ENCODE measurements at places on chromosomes 5 and 9. TPM values are rescaled to one million over a fixed set of nuclear protein-coding genes. Genes with fewer than 3 reads are reported as not detected.

DNA sequence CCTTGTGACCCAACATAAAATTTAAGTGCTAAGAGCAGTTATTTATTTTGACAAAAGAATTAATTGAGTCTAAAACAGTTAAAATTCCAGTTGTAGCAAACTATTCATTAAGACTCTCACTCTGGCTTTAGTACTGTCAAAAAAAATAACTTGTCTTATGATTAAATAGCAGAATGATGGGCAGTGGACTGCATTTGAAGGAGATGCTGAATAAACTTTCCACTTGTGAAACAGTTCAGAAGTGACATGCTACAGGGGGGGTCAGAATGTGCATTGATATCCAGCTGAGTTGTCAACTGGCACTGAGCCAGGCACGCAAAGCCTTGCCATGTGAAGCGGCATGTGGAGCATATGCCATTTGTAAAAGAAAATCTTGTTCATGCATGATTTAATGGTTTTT lies 76.0 kb downstream of the FCHO2 start:
- DNase-seq, result no peak

GRCh38 chr9:112279501-112279900 lies 53.9 kb downstream of the PTBP3 start:
- DNase-seq, result no peak

DNA sequence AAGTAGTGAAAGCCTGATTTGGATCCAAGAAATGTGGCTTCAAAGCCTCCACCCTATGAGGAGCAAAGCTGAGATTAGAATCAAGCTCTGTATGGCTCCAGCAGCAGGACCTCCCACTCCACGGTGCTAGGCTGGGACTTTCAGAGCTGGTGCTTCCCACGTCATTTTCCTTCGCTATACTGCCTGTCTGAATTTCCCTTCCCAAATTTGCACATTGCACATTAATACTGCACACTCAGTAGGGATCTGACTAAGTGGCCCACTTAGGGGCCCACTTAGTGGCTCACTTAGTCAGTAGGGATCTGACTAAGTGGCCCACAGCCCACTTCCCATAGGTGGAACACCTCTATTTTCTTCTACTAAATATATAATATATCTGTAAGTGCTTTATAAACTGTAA lies 14.1 kb upstream of the SPDL1 start:
- no peak for DNase-seq

DNA sequence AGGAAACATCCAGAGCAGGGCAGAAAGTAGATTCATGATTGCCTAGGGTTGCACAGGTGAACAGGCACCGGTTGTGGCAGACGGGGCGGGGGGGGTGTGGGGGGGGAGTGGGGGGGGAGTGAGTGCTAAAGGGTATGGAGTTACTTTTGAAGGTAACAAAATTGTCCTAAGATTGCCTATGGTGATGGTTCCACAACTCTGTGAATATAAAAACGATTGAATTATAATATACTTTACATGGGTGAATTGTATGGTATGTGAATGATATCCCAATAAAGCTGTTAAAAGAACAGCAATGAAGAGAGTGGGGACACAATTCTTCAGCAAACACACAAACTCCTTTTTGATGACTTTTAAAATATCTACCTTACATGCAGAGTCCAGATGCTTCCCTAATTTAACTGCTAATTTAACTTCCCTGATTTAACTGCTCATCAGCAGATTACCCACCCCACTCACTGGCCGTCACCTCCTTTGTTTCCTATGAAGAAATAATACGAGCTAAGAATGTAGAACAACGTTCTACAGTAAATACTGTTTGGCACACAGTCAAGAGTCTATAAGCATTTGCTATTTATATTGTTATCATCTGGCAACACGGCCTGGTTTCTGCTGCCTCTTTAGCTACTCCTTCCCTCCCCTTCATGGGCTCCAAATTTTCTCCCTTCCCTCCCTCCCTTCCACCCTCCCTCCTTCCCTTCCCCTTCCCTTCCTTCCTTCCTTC lies 83.5 kb downstream of the PTCH1 start:
- no peak for DNase-seq

Gene PCDHB12
- total RNA-seq, result 1.3 TPM
